ENCODE measurements at places on chromosomes 11 and 22.

- no peak for DNase-seq
Measured at GRCh38 chr11:27456140-27456794, 16.3 kb downstream of the LGR4 start.

DNA sequence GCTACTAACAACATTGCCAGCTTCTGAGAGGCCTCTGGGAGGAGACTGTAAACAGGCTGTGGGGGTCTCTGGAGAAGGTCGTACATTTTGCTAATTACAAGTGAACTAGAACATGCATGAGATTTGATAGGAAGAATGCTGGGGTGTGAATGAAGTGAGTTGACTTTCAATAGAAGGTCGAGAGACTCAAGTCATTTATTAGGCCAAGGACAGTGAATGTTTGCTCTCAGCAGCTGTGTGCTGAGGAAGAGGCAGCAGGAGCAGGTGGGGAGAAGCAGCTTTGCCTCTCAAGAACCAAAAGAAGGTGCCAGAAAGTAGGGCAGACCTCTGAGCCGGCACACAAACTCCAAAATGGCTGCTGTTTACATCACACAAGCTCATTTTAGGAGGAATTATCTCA is 91.7 kb downstream of the PIWIL4 start:
- no peak for DNase-seq

- DNase-seq, result no peak
Measured at GRCh38 chr22:17191163-17191784, 28.0 kb downstream of the ADA2 start.

DNA sequence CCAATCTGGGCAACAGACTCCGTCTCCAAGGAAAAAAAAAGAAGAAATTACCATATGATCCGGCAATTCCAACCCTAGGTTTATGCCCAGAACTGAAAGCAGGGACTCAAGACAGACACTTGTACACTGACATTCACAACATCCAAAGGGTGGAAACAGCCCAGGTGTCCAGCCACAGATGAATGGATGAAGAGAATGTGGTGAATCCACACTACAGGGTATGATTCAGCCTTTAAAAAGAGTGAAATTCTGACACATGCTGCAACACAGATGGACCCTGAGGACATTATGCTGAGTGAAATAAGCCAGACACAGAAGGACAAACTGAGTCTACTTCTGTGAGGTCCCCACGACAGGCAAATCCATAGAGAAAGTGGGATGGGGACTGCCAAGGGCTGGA is 43.9 kb downstream of the SGSM3 start:
- DNase-seq, result no peak

- DNase-seq, result no peak
Measured at GRCh38 chr22:35568751-35569739, 28.4 kb downstream of the RASD2 start.

GRCh38 chr22:35749808-35750207 is 32.1 kb downstream of the APOL5 start:
- no peak for DNase-seq

DNA sequence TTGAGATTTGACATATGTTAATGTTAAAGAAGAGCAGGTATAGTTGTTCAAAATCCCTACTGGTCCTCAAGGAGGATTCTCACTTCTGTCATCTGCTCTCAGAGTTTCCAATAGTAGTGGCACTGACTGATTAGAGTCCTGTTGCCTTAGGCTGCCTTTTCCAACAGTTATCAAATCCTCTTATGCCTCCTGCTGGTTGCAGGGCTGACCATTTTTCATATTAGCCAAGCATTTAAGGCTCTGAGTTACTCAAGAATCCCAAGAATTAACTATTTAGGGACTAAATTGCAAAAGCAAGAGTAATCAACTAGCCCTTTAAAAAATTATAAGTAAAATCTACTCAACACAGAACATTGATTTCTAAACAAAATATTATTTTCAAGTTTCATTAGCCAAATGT is 212.0 kb upstream of the CHORDC1 start:
- DNase-seq, result no peak

DNA sequence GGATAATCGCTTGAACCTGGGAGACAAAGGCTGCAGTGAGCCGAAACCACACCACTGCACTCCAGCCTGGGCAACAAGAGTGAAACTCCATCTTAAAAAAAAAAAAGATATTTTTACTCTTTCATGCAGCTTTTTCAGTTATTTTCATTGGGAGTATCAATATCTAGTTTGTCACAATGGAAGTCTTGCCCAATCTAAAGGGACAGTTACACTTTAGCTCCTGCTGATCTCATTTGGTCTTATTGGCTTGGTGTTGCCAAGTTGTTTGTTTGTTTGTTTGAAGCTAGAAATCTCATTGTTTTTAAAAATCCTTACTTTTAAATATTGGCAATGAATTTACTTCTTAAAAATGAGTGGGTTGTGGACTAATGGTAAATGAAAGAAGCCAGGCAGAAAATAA is 24.7 kb downstream of the CEP295 start:
- no peak for DNase-seq

- DNase-seq, result no peak
Measured at GRCh38 chr11:95831198-95831883, 41.0 kb downstream of the CEP57 start.

- DNase-seq, result no peak
Measured at GRCh38 chr22:46012182-46012880, 35.4 kb upstream of the WNT7B start.

DNA sequence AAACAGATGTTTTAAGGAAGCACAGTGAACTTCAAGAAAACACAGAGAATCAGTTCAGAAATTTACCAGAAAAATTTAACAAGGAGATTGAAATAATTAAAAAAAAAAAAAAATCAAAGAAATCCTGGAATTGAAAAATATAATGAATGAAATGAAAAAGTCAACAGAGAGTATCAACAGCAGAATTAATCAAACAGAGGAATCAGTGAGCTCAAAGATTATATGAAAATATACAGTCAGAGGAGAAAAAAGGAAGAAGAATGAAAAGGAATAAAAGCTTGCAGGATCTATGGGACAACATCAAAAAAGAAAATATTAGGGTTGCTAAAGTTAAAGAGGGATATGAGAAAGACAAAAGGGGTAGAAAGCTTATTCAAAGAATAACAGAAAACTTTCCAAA is 82.3 kb downstream of the XRRA1 start:
- no peak for DNase-seq

GRCh38 chr11:117646411-117646810 is 150.6 kb downstream of the DSCAML1 start:
- no peak for DNase-seq

- no peak for DNase-seq
Measured at GRCh38 chr11:127844876-127845275, 742.5 kb downstream of the ETS1 start.

DNA sequence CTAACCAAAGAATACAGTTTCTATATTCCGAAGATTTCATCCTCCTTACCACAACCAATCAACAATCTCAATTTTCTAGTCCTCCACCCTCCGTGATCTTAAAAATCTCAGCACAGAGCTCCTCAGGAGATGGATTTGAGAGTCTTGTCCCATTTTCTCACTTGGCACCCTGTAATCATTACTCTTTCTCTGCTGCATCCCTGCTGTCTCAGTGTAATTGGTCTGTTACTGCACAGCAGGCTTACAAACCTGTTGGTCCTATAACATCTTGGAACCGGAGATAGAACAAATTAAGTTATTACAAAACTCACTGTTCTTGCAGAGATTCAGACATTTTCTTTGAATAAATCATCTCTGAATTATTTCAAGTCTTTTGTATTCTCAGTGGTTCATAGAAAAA is 1227.2 kb downstream of the JRKL start:
- DNase-seq, result no peak

DNA sequence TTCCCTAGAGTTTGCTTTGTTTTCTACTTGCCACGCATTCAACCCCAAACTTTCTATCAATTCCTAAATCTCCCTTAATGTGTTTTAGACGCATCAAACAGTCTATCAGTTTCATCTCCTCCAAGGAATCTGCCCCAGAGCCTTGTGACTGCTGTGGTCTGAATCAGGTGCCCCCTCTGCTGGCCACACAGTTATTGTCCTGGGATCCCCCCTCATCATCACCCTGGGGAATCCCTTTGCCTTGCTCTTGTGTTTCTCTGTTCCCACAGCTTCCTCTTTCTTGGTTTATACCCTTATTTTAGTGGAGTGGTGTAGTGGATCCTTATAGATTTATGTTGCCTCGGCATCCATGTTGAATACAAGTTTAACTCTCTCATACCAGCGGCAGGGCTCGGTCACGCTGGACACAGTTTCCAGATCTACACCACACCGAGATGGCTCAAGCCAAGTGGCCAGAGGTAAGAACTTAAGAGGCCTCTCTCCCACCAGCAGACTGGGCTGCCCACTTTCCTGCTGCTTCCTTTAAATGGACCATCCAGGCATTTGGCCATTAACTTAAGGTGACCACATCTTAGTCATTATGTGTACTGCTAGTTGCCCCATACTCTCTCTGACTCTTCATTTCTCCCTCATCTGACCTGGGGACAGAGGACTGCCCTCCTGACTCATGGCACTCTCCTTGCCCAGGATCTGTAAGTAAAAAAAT is 8.2 kb downstream of the UPB1 start:
- DNase-seq, result no peak

DNA sequence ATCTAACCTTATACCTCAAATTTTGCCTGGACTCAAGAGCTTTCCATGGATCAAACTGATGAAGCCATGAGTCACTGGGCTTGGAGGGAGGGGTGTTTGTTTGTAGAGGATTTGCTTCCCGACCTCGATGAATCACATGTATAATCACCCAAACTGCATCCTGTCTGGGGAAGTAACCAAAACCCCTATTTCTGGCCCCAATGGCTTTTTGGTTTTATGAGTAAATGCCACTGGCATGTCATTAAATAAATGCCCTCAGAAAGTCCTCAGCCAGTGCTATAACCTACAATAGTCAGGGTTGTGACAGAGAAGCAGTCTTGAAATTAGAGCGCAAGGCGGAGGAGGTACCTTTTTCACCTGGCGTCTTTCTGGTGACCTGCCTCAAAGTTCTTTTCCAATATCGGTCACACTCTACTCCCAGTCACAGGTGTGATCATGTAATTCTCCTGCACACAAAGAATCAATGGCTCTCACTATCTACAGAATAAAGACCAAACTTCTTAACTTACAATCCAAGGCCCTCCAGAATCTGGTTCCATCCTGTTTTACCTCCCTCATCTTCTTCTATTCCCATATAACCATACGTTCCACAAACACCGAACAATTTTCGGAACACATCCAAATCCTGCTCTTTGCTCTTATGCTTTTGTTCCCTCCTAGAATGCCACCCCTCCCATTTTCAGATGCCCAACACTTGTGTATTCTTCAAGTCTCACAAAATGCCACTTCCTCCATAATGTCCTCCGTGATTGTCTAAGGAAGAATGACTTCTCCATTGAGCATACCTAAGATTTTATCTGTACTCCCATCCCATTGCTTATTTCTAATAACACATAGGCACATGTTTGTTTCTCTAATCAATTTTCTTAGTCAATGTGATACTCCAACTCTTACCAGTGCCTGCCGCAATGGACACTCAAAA is 81.3 kb upstream of the BLID start:
- DNase-seq, result no peak

Measured in G401 (cell line).